ENCODE measurements at places on chromosomes 2 and 18. TPM values are rescaled to one million over a fixed set of nuclear protein-coding genes. Genes with fewer than 3 reads are reported as not detected.

FZD7 gene
- 246 TPM for total RNA-seq

FBXO41 gene
- 14.3 TPM for total RNA-seq

AKAIN1 gene
- not detected for total RNA-seq

AFG3L2 gene
- total RNA-seq, result 81.7 TPM

SPATA3 gene
- total RNA-seq, result not detected

C2orf80 gene
- 1.3 TPM for total RNA-seq

REG3A gene
- not detected for total RNA-seq

CIDEA gene
- not detected for total RNA-seq

HOXD1 gene
- total RNA-seq, result not detected

SLC9A4 gene
- not detected for total RNA-seq

GRB14 gene
- total RNA-seq, result 11.6 TPM

ZAP70 gene
- not detected for total RNA-seq

SERPINB10 gene
- total RNA-seq, result not detected

CNNM3 gene
- 29.2 TPM for total RNA-seq

CDH2 gene
- total RNA-seq, result 53.8 TPM

- peaks cover 23% of the 10 kb centered on the region for H3K4me1 ChIP-seq
- no peak for DNase-seq
- no peaks in the 10 kb centered on the region for H3K36me3 ChIP-seq
- no peak overlapping the region for H3K4me3 ChIP-seq
- H3K27ac ChIP-seq, result no peak overlapping the region
Measured at GRCh38 chr2:234679741-234680687, 183.1 kb upstream of the ARL4C start.

- no peak overlapping the region for H3K4me3 ChIP-seq
- no peak for DNase-seq
- H3K27me3 ChIP-seq, result no peaks in the 10 kb centered on the region
- H3K4me1 ChIP-seq, result no peaks in the 10 kb centered on the region
- no peak overlapping the region for H3K27ac ChIP-seq
Measured at GRCh38 chr18:79337184-79337583, 58.5 kb upstream of the NFATC1 start.

- H3K4me1 ChIP-seq, result peaks cover 7% of the 10 kb centered on the region
- DNase-seq, result no peak
- H3K36me3 ChIP-seq, result no peaks in the 10 kb centered on the region
- no peaks in the 10 kb centered on the region for H3K27me3 ChIP-seq
- H3K27ac ChIP-seq, result no peak overlapping the region
Measured at GRCh38 chr2:127563458-127564428, 28.3 kb downstream of the MYO7B start.

DNA sequence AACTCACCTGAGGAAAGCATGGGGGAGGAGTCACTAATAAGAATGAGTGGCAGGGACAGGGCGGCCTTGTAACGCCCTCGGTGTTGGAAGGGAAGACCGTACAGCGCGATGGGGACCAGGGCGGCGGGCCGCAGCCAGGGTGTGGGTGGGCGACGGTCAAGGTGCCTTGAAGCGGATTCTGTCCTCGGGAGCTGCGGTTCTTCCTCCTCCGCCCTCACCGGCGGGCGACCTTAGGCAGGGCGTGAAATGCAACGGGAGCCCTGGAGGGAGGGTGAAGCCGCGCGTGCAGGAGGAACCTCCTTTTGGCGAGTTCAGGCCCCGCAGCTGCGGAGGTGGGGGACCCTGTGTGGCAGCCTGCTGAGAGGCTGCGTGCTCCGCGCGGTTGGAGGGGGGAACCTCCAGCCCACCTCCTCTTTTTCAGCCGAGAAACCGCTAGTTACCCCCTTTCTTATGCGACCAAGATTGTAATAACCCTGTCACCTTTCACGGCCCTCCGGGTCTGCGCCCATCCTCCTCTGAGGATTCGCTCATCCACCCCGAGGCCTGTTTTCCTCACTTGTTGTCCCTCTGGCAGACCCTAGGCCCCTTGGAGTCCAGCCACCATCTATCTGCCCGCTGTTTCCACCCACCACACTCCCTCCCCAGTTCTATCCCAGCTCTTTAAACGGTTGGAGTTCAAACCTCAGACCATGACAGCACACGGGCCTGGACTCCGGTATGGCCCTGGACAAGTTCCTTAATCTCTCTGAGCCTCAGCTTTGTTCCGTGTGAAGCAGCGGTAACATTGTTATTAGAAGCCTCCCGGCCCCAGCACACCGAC is 823 bp upstream of the RNU2-63P start:
- H3K27me3 ChIP-seq, result no peaks in the 10 kb centered on the region
- peaks cover 9% of the 10 kb centered on the region for H3K4me1 ChIP-seq
- DNase-seq, result no peak
- peak overlapping the region; percentile 97 for H3K27ac ChIP-seq

DNA sequence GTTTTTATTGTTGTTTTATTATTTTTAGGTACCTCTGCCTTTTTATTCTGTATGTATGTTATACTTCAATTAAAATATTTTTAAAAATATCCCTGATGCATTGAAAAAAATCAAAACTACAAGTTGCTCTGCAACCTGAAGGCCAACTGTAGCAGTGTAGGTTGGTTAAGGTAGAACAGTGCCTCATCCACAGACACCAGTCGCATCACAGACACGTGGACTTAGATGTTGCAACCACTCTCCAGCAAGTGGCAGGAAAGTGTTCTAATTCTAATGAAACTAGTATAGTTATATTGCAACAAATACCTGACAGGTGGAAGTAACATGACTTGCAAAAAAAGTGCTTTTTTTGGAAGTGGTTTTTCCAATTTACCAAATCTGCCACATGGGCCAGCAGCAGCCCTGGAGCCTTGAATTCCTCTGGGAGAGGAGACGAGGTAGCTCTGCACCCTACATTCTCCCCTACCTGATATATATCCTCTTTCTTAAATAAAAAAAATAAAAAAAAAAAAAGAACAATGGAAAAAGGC is 28.4 kb upstream of the SLC3A1 start:
- DNase-seq, result no peak
- H3K27ac ChIP-seq, result no peak overlapping the region
- no peaks in the 10 kb centered on the region for H3K36me3 ChIP-seq
- no peaks in the 10 kb centered on the region for H3K27me3 ChIP-seq
- peaks cover 2% of the 10 kb centered on the region for H3K4me1 ChIP-seq

DNA sequence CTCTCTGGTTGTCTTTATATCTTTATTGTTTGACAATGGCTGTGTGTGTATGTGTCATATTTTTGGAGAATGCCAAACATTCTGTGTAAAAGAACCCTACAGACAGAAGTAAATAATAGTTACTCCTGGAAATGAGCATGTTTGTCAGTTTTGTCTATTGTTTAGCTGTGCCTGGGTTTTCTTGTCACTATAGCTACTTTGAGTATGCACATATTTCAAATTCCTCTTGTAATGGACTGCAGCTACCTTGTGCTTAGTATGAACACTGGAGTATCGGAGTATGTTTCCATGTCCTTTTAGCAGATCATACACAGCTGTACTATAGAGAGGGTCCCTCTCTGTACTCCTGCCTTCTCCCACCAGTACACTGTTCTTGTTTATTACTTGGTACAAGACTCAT is 58.0 kb upstream of the DOCK10 start:
- no peak overlapping the region for H3K4me3 ChIP-seq
- no peaks in the 10 kb centered on the region for H3K4me1 ChIP-seq
- H3K36me3 ChIP-seq, result no peaks in the 10 kb centered on the region

DNA sequence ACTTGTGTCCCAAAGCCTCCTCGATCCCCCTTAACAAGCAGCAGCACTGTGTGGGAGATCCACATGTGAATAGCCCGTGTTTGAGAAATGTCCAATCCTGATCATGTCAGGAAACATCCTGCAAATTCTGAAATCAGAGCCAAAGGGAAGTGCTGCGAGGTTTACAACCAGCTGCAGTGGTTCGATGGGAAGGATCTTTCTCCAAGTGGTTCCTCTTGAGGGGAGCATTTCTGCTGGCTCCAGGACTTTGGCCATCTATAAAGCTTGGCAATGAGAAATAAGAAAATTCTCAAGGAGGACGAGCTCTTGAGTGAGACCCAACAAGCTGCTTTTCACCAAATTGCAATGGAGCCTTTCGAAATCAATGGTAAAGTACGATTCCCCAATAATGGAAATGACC is at the start of gene MARCO:
Gene MARCO, plus strand, starts transcription at position 164 of the 400 bp plus-strand sequence. Its CDS starts 107 bp downstream, at position 271.
- H3K27ac ChIP-seq, result no peak within 1 kb of the TSS
- no peaks in the 10 kb centered on the region for H3K27me3 ChIP-seq
- no peaks in the 10 kb centered on the region for H3K36me3 ChIP-seq
- no peak within 1 kb of the TSS for H3K4me3 ChIP-seq

GRCh38 chr2:29372185-29372584 is 257.0 kb downstream of the CLIP4 start:
- H3K27ac ChIP-seq, result no peak overlapping the region
- H3K4me3 ChIP-seq, result no peak overlapping the region
- peaks cover 3% of the 10 kb centered on the region for H3K4me1 ChIP-seq
- no peak for DNase-seq
- no peaks in the 10 kb centered on the region for H3K27me3 ChIP-seq

DNA sequence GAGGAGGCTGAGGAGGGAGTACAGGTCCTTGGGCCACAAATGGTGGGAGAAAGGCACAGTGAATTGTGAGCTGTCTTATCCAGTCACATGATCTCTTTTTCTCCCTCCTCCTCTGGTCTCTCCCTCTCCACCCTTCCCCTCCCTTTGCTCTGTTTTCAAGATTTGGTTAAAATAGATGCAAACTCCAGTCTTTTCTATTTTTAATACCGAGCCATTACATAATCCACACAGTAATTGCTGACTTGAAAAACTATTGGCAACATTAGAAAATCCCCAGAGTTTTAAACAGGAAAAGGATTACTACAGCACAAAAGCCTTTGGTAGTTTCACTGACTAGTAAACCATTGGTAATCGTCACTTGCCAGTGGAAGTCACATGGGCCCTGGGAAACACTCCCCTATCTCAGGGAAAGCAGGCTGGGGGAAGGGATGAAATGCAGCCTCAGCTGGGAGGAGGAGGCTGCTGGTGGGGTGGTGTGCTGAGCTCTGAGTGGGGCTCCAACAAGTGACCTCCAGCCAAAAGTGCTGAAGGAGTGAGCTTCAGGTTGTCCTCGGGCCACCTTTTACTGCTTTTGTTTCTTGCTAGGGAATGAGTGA is 57.4 kb upstream of the PCBP1 start:
- peaks cover 2% of the 10 kb centered on the region for H3K4me1 ChIP-seq
- peak overlapping the region; percentile 49 for H3K27ac ChIP-seq
- DNase-seq, result no peak
- H3K36me3 ChIP-seq, result 0 out of 2 replicates have a peak, but pooled peaks cover 3% of the 10 kb centered on the region

- no peak overlapping the region for H3K4me3 ChIP-seq
- no peaks in the 10 kb centered on the region for H3K27me3 ChIP-seq
- H3K27ac ChIP-seq, result no peak overlapping the region
- no peaks in the 10 kb centered on the region for H3K4me1 ChIP-seq
Measured at GRCh38 chr2:67312871-67313270, 84.3 kb upstream of the ETAA1 start.

- H3K4me1 ChIP-seq, result peaks cover 27% of the 10 kb centered on the region
- DNase-seq, result no peak
- no peak overlapping the region for H3K4me3 ChIP-seq
- no peak overlapping the region for H3K27ac ChIP-seq
- H3K27me3 ChIP-seq, result peaks cover 8% of the 10 kb centered on the region
Measured at GRCh38 chr2:25091265-25091664, 49.4 kb downstream of the EFR3B start.

DNA sequence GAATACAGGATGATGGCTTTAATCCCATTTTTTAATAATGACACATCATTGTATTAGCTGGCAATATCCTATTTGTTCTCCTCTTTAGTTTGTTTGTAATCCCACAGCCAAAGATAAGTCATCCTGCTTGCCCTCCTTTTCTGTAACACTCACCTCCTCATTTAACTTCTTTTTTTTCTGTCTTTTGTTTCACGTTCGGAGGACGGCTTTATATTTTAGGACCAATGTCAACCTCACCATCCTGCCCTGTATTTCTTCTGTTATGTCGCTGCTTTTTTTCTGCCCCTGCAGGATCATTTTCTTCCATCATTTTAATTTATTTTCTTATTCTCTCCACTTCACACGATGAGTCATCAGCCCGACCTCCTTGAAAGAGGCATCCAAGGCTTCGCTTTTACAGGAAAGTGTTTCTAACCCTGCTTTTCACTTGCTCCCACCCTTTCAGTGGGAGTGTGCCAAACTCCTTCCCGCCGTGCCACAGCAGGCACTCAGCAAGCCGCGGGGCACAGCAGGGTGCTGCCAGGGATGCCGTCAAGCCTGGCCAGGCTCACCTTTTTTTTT is 11.4 kb downstream of the RAB31 start:
- DNase-seq, result no peak
- no peak overlapping the region for H3K27ac ChIP-seq
- no peaks in the 10 kb centered on the region for H3K4me1 ChIP-seq
- no peaks in the 10 kb centered on the region for H3K27me3 ChIP-seq
- no peaks in the 10 kb centered on the region for H3K36me3 ChIP-seq

GRCh38 chr2:14544247-14544646 is 88.3 kb upstream of the LRATD1 start:
- H3K27me3 ChIP-seq, result no peaks in the 10 kb centered on the region
- H3K4me3 ChIP-seq, result no peak overlapping the region
- H3K36me3 ChIP-seq, result no peaks in the 10 kb centered on the region
- H3K27ac ChIP-seq, result no peak overlapping the region
- H3K4me1 ChIP-seq, result no peaks in the 10 kb centered on the region
- DNase-seq, result no peak

Measured in H1 (cell line).